ENCODE measurements at places on chromosomes 5 and 9.
A peak's percentile ranks its signal among the peaks of the same experiment; 100 is the strongest.

DNA sequence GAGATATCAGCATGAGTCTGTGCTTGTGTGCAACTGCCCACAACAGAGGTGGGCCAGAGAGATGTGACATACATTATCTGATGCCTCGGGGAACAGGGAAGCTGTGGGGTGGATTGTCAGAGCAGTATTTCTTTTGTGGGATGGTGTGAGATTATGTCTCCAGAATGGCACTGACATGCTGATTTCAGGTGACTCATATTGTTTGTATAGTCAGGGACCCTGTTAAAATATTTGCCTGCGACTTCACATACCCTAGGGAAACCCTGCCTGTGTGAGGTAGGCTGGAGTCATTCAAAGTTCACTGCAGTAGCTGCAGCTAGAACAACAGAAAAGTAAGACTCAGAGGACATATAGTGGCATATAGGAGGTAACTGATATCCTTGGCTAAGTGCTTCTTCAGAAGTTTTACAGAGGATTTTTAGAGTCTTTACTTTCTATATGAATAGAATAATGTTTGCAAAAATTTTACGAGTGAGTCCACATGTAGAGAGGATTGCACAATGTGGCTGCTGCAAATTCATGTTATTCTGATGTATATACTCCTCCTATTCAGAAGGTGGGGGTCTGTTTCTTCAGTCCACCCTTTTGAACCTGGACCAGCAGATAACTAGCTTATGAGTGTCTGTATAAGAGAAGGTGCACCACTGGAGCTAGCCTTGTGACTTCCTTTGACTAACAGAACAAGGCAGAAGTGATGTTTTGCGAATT is 89.3 kb downstream of the MACIR start:
- DNase-seq: no peak

- DNase-seq: no peak
Observed at GRCh38 chr9:123291736-123292135, 23.4 kb upstream of the STRBP start.

DNA sequence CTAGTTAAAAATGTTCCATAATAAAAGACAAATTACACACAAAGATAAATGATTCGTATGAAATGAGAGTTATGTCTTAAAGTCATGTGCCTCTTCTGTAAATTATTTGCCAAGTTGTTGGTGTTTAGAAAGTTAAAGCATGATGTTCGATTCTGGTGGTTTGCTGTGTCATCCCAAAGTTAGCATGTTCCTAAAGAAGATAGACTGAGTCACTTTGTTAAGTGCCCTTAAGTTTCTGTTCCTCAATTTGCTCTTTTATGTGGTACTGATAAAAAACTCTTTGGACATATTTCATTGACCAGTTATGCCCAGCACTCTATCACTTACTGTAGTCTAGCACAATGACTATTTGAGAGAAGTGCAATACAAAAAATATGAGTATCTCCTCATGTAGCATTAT is 366.9 kb upstream of the ZNF608 start:
- no peak for DNase-seq

- DNase-seq: peak; percentile 10
Observed at GRCh38 chr5:142235050-142235797, 89.6 kb downstream of the SPRY4 start.

DNA sequence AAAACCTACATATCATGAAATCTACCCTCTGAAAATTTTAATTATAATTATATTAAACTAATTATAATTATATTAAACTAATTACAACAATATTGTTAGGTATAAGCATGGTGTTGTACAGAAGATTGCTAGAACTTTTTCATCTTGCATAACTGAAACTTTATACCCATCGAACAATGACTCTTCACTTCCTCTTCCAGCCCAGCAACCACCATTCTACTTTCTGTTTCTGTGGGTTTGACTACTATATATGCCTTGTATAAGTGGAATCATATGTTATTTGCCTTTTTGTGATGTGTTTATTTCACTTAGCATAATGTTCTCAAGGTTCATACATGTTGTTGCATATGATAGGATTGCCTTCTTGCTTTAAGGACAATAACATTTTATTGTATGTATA is 274.2 kb upstream of the CCNH start:
- DNase-seq: peak; percentile 21

DNA sequence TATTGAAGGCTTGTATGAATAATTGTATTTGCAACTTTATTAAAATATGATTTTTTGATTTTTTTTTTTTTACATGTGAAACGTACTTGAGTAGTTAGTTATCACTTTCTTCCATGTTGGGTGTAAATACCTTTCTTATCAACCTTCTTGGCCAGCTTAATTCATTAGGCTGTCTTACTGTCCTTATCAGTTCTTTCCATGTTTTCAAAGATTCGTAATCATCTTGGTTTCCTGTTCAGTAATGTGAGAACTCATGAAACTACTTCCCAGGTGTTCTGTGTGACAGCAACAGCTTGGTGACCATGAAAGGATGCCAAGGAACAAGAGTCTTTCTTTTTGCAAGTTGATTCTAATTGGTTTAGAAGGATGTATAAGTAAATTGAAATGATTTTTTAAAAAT is 100.0 kb downstream of the ADGRV1 start:
- DNase-seq: no peak

DNA sequence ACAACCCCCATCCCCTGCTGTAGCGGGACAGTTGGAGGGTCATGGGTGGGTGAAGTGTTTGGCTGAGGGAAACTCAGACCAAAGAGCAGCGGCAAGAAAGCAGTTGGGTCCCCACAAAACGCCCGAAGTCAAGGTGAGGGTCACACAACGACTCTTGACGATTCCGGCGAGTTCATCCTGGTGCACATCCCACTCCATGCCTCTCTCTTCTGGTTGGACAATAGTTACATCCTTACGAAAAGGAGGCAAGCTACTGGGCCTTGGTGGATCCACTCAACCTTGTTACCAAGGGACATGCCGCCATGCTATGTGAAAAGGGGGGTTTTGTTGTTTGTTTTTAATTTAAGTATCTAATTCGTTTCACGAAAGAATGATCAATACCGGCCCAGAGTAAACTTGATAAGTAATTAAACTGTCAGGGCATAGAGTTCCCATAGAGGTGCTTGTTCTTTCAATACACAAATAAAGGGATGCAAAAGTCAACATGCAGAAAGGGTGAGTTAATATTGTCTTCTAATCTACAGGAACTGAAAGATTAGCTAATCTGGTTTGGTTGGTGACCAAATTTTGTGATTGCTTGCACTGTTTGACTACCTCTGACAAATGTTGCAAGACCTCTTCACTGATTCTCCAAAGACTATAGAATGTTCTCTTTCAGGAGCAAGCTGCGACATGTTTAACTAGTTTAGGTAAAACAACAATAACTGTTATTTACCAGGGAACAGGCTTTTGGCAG is 732 bp upstream of the SMIM15 start:
- DNase-seq: no peak

DNA sequence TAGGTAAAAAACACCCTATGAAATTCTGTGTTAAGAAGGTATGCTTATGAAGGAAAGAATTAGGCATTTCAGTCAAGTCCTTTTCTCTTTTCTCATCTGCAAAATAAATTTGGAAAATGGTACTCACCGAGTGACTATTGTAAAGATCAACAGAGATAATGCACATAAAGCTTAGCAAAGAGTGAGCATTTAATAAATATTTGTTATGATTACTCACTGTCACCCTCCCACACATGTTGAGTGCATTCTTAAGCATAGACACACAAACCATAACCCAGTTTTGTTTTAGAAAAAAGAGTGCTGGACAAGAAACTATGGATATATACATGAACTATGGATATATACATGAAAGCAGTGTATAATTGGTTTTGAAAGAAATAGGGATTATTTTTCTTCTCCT is 54.7 kb upstream of the PRLR start:
- no peak for DNase-seq

DNA sequence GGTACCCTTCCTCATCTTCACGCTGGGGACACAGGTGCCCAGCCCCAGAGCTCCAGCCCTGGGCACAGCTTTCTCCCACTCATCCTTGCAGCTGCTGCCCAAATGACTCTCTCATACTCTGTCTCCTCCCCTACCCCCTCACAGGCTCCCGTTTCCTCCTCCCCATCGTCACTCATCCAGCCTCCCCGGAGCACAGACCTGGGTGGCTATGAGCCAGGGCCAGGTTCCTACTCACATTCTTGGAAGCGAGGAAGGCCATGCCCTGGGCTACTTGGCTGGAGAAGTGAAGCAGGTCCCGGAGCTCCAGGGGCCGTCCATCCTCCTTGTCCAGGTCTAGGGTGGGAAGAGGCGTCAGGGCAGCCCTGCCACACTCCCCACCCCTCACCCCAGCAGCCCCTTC is 29.3 kb downstream of the CSF1R start:
- no peak for DNase-seq

DNA sequence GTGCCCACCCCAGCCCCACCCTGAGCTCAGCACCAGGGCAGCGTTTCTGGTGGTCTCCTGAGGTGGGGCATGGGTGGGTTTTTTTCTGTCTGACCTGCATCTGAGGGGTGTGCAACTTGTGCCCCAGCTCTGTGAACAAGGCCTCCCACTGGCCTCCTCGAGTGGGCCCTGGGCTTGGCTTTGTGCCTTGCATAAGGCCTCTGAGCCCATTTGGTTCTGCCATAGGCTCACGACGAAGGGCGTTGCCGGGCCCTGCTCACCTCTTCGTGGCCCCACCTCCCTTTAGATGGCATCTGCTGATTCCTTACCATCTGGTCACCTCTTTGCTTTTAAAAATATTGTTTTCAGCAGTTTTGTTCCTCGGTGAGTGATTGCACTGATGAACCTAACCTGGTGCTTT is 127.1 kb upstream of the COL5A1 start:
- no peak for DNase-seq

DNA sequence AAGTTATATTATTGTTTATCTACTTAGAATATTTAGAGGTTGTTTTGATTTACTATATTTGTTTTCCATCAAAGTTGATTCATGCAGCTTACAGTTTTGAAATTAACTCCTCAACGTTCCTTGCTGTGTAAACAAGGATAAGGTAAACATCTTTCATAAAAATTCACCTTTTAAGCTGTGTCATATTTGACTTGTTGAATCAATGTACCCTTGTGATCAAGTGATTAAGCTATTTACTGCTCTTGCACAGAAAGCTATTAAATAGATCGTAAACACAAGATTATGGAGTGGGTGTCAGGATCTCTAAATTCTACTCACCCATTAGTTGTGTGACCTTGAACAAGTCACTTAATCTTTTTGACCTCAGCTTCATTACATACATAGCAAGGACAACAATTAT is 2054.0 kb upstream of the NUDT12 start:
- DNase-seq: no peak

GRCh38 chr5:141753971-141754713 is 72.1 kb upstream of the ARAP3 start:
- peak; percentile 38 for DNase-seq

DNA sequence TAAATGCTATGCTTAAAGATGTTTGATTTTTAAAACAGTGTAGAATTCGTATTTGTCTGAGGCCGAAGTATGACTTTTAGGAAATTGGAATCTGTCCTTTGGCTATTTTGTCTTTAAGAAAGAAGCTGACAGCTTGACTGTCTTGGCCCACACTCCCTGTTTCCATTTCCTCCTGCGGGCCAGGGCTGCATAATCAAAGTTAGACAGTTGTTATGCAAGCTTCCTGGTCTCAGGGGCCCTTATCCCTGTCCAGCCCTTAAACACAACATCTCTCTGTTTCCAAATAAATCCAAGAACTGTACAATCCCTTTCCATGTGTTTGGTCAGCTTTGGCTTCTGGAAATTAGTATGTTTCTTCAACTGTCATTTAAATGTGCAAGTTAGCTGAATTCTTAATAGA is 54.6 kb upstream of the ECM2 start:
- no peak for DNase-seq

DNA sequence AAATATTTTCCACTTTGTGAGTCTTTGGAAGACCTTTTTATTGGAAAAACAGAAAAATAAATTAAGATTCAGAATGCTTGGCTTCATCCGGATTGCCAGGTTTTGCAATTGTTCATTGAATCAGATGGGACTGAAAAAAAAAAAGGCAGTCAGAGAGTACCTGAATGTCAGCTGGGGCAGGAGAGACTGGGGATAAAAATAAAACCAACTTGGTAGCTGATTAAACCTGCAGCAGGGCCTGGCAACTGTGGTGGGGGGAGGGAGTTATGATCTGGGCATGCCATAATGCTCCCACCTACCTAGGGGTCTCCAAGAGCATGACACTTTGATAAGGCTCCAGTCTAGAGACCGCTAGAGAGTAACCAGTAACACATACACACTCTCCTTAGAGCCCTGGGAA is 454.4 kb downstream of the DTWD2 start:
- no peak for DNase-seq

- peak; percentile 43 for DNase-seq
Observed at GRCh38 chr9:5879419-5880181, 11.1 kb upstream of the MLANA start.

DNA sequence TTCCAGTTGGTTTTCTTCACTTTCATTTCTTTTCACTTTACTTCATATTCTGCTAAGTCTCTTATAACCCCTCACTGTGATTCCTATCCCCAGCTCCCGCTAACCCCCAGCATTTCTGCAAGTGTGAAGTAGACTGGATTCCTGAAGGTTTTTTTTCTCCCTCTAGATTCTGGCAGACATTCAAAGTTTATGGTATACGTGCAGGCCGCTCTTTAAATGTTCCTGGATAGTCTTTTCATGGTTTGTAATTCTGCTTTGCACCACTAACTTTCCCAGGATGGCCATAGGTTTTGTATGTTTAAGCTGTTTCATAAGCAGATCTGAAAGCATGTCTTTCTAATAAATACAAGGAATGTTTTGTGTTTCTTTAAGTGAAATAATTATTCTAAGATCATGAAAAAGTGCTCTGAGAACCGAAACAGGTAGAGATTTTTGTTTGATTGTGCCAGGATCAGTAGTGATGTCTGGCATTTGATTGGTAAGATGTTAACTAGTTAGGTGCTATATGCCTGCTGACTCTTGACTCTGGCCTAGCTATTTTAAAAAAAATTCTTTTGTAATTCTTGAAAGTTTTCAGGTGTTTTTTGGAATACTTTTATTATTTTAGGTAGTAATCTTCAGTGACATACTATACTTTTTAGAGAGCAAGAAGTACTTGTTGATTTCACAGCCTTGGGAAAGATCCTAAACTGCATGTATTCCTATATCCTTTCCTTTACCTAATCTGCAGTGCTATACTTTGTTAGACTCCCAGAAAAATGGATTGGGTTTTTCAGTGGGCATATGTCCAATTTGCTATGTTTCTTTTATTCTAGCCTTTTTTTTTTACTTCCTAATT is 29.7 kb downstream of the CNOT6 start:
- DNase-seq: no peak

DNA sequence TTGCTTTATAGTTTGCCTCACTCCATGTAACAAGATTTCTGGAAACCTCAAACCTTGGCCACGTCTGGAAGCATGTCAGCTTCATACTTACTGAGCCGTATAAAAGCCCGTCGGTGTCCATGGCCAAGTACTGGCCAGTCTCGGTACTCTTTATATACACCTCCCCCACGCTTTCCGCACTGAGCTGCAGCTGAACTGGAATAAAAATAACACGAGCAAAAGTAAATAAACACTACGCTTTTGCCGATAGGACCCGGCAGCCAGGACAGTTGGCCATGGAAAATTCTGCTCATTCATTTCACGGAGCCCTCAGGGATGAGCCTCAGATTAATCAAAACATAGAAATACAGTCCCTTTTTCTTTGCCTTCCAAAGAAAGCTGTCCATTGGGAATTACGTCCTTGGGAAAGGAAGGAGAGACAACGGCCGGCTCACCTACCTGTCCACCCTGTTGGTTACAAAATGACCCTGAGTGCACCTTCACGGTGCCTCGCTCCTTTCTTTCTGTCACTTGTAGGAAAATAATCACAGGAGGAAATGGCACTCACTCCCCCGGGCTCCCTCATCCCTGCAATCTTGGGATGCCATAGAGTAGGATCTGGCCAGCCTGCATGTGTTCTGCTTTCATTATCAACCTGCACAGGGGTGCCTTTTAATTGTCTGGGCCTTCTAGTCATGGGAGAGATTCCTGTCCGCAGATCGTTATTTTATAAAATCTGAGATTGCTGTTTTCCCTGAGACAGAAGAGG is 85.1 kb downstream of the FGF1 start:
- DNase-seq: no peak

Data from activated CD4-positive, alpha-beta T cell treated with anti-CD3 and anti-CD28 coated beads, Interleukin-2, Interleukin-6, amounts not matched to agents 100 ng/mL and 50 ng/mL, durations not matched to agents 16 hours and 8 hours (primary cell).